ENCODE measurements at places on chromosomes 3 and 15.

DNA sequence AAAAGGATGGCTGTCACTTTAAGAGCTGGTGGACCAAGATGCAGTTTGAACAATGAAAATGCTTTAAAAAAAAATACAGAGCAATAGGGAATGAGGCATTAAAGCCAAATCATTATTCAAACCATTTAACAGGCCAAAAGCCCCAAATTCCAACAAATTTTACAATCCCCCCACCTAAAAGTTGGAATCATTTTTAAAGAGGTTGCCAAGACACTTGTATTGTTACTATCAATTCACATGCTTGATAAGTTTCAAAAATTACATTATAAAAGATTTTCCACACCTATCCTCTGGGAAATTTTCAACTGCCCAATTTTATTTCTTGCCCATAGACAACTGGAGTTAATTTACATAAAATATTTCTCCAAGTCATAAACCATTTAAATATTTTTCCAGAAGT is 192.3 kb upstream of the ARHGEF26 start:
- no peak for DNase-seq

DNA sequence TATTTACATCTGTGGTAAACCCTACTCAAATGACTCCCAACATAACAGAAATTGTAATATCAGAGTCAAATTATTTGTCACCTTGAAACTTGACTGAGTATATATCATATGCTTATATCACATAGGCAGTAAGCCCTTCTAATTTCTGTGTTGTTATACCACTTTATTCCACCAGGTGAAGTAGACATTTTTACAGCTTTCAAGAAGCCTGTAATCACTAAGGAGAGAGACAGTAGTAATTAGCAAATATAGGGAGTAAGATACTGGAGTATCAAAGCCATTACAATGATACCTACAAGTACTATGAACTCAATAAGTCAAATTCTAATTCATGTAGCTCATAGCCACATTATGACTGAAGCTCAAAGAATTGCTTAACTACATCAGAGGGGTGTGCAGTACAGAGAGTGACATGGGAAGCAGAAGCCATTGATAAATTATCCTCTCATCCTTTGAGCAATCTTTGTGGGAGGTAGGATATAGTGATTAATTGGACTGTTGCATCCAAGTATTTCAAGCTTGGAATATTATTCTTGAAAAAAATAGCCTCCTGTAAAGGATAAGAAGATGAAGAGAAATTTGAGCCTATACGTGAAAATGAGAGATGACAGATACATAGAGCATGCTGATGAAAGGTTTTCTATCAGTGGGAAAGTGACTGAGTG is 1005.9 kb downstream of the ZPLD1 start:
- DNase-seq, result no peak

DNA sequence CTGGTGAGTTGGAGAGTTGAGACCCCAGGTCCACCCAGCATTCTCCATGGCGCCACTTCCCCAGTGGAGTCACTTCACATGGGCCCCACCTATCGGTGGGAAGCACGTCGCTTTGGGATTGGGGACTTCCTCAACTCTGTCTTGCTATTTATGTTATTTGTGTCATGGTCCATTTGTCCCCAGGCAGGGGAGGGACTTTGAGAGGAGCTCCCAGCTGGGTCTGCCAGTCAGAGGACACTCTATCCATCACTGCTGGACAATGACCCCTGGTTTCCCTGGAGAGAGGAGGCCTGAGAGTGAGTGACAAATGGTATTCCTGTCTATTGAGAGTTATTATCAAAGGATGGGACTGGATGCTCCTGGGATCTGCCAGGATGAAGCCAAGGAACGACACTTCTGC is 127.6 kb downstream of the RAB11A start:
- DNase-seq, result no peak

DNA sequence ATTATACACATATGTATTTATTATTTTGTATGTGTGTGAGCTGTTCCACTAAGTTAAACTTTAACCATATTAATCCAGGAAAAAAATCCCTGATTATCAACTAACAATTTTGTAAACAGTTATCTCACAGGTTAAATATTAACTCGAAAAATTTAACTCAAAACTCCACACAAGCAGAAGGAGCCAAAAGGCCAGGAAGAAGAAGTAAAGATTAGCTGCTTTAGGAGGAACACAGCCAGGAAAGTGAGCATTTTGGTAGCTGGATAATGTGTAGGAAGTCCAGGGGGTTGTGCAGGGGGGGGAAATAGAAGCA is 425.0 kb downstream of the TIGIT start:
- DNase-seq, result no peak

- DNase-seq, result no peak
Measured at GRCh38 chr15:42503825-42504224, 8.4 kb downstream of the SNAP23 start.
